ENCODE measurements at places on chromosomes 1 and 21.

GRCh38 chr21:36663033-36663855 lies 35.7 kb upstream of the SIM2 start:
- DNase-seq: no peak

DNA sequence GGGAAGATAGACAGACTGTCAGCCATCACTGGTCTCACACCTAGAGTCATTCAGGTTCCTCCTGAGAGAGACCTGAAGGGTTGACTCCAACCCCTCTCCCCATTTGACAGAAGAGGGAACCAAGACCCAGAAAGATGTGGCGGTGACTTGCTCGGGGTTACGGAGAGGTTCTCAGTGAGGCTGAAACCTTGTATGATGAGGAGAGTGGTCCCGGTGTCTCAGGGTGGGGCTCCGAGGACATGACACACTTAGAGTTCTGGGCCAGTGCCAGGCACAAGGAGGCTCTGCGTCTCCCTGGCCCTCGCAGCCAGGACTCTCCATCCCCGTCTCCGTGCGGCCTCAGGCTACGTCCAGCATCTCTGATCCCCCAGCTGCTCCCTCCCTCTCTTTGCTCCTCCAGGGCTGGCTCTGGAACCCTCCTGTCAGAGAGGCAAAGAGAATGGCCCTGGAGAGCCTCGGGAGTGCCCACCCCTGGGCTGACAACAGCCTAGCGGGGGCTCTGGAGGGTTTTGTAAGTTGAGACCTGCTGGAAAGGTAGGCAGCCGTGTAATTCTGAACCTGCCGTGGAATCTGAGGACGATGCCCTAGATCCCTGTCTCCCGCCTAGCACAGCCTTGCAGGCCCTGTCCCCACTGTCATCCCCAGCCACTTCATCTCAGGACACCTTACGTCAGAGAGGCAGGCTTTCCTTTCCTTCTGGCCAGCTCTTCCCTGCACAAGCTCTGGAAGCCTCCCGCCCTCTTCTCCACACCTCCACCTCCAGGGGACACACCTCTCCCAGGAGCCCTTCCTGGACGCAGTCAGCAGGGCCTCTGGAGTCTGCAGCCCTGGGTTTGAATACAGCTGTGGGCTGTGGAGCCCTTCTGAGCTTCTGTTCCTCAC lies 4.1 kb downstream of the EFHD2 start:
- no peak for DNase-seq

DNA sequence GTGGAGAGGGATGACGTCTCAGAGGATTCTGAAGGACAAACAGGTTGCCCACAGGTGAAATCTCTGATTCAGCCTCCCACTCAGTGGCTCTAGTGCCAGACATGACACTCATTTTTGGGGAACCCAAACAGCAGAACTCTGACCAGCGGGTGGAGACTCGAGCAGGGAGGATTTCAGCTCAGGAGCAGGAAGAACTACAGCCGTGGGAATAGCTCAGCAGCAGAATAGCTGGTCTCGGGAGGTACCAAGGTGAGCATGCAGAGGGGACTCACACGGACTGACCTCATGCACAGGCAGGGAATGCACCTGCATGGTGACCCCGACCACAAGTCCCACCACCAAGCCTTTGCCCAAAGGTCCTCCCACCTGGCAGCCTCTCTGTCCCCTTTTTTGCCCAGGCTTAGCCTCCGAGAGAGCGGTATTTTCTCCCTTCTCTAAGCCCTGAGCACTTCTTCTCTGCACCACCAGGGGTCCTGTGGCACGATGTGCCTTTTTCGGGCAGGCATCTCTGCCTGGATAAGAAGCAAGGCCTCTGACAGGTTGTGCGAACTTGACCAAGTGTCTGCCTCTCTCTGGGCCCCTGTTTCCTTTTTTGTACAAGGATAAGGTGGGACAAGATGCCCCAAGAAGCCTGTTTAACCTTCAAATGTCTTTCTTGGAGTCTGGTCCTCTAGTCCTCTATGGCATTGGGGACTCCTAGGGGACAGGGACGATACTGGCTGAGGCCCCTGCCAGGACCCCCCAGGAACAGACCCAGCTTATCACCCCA lies 8.8 kb upstream of the FGR start:
- peak; percentile 53 for DNase-seq

GRCh38 chr1:65691152-65691900 lies 101.4 kb upstream of the PDE4B start:
- DNase-seq: no peak

DNA sequence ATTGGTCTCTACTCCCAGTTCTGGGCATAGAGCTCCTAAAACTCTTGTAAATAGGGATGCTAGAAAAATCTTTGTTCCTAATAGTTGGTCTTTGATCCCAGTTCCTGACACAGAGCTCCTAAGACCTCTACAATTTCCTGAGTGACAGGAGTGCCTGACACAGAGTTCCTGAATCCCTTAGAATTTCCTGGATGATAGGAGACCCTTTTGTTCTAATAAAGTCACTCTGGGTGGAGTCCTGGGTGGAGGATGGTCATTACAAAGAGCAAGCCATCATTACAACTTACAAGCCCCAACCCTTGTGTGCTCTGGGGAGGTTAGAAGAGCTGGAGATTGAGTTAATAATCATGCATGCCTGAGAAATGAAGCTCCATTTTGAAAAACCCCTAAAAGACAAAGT lies 58.4 kb downstream of the ZZZ3 start:
- no peak for DNase-seq

DNA sequence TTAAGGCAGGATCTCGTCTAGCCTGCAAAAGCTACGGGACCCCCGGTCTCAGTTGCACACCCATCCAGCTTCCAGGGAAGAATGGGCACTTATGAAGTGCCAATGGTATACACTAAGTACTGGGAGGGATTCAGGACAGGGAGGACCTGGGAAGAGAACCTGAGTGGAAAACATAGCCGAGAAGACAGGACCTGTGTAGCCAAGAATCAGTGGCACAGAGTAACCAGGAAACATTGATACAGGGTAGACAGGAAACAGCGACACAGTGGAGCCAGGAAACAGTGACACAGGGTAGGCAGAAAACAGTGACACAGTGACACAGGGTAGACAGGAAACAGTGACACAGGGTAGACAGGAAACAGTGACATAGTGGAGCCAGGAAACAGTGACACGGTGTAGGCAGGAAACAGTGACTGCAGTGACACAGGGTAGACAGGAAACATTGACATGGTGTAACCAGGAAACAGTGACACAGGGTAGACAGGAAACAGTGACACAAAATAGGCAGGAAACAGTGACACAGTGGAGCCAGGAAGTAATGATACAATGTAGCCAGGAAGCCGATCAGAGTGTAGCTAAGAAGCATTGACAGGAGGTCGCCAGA lies 138.0 kb upstream of the ARHGEF16 start:
- DNase-seq: no peak

DNA sequence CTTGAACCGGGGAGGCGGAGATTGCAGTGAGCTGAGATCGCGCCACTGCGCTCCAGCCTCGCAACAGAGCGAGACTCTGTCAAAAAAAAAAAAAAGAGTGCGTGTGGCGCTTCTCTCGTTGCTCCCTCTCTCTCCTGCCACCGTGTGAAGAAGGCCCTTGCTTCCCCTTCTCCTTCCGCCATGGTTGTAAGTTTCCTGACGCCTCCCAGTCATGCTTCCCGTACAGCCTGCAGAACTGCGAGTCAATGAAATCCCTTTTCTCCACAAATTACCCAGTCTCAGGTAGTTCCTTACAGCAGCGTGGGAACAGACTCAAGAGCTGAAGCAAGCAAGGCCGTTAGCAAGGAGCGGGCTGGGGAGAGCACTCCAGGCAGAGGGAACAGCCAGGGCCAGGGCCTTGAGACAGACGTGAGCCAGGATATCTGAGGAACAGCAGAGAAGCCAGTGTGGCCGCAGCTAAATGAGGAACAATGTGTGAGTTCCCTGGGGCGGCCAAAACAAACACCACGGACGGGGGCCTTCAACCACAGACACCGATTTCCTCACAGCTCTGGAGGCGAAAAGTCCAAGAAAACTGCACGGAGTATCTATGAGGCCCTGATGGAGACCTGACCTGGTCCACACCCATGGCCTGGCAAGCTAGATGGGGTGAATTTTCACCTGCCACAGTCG lies 54.2 kb upstream of the ETS2 start:
- no peak for DNase-seq

GRCh38 chr21:29434081-29434480 lies 135.4 kb downstream of the BACH1 start:
- no peak for DNase-seq

- no peak for DNase-seq
These were observed 28.0 kb downstream of the PTBP2 start for GRCh38 chr1:96749618-96750017.

- DNase-seq: peak; percentile 2
These were observed 8.9 kb upstream of the LEMD1 start for GRCh38 chr1:205430696-205431305.

DNA sequence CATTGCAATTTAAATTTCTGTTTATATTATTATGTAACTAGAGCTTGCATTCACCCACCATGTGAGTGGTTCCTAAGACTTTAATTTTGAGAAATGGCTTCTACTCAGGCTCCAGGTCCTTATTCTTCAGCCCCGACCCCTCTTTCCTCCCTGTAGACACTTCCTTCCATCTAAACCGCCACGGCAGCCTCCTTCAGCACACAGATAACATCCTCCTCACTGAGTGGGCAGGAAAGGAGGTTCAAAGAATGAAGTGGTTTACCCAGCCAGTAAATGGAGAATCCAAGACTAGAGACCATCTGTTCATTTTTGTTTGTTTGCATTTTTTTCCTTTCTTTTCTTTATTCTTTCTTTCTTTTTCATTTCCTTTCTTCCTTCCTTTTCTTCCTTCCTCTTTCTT lies 37.1 kb upstream of the SOD1 start:
- no peak for DNase-seq

DNA sequence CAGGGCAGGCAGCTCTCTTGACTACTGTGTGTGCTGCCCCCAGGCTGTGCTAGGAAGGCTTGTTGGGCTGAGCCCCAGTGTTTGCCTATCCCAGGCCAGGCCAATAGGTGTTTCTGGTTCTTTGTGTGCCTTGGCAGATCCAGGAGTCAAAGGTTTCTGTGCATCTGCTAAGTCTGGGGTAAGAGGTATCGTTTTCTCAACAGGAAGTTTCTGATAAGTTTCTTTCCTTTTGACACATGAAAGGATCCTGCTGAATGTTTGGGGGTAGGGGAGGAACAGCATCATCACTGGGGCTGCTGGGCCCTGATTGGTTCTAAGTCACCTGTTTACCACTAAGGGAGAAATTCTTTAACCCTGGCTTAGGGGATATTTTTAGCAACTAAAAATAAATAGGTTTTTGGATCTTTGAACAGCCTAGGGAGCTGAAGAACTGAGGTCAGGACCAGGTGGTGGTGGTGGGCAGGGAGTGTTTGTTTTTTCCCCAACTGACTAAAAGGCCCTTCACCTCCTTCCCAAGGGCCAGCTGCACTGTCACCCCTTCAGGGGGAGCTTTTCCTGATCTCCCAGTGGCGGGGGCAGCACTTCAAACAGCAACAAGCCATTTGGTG lies 85.1 kb downstream of the KCNN3 start:
- DNase-seq: no peak

GRCh38 chr1:47703156-47703825 lies 265.4 kb downstream of the FOXD2 start:
- DNase-seq: no peak

GRCh38 chr21:16863362-16863905 lies 649.4 kb upstream of the CXADR start:
- DNase-seq: no peak

DNA sequence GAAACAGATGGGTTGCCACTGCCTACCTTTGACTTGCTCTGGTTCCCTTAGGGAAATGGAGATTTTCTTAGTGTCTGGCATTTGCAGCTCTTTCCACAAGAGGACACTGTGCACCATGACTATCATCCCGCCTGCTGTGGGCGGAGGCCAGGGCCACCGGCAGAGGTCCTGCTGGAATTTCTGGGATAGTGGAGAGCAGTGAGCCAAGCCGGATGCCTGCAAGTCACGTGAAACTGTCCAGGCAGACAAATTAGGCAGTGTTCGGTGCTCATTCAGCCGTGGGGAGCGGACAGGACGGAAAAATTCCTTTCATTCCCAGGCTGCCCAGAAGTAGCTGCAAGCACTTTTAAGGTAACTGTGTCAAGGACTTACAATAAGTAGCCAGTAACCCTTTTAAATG lies 43.4 kb downstream of the IGSF5 start:
- DNase-seq: peak; percentile 95

DNA sequence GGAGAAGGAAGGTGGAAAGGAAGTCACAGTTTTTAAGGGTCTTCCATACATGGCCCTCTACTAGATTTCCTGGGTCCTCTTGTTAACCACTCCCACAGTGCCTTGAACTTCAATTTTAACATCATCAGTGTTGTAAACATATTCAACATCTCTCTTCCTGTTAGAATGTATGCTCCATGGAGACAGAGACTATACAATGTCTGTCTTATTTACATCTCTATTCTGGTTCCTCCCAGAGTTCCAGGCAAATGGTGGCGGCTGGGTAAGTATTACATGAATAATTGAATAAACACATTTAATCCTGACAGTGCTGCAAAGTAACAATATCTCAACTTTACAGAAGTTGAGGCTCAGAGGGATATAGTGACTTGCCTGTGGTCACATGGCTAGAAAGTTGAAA lies 40.3 kb downstream of the CDC7 start:
- DNase-seq: no peak

- DNase-seq: no peak
These were observed 15.2 kb downstream of the UBASH3A start for GRCh38 chr21:42418886-42419285.

DNA sequence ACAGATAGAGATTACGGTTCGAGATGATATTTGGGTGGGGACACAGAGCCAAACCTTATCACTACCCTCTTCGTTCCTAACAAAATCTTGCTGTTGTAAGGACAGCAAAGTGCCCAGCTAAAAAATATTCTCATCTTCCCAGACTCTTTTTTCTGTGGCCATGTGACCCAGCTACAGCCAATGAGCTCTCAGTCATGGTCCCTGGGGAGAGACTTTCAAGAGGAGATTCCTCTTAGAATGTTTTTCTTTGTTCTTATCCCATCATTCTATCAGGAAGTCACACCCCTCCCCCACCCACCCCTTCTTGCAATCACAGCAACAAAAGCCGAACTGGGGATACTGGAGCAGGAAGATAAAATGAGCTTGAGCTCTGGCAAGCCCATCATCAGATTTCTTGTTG lies 247.1 kb downstream of the CHRM3 start:
- DNase-seq: no peak

DNA sequence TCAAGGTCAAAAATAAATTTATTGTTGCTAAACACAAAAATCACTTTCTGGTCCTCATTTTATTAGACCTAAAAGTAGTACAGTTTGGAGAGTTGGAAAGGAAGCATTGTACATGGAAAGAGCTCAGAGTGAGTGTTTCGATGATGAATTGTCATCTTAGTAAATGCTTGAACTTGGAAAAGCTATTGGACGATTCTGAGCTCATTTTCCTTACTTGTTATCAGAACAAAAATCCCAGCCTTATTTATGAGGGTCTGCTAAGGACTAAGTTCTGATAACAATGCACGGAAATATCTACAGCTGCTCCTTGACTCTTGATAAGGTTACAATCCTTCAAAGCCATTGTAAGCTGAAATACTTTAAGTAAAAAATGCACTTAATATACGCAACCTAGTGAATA lies 710.0 kb upstream of the PTBP2 start:
- DNase-seq: no peak

Measured in NCI-H526 (cell line).